ENCODE measurements at places on chromosomes 16 and 17.

- no peak for DNase-seq
These were observed 132.7 kb upstream of the HSBP1 start for GRCh38 chr16:83674931-83675535.

DNA sequence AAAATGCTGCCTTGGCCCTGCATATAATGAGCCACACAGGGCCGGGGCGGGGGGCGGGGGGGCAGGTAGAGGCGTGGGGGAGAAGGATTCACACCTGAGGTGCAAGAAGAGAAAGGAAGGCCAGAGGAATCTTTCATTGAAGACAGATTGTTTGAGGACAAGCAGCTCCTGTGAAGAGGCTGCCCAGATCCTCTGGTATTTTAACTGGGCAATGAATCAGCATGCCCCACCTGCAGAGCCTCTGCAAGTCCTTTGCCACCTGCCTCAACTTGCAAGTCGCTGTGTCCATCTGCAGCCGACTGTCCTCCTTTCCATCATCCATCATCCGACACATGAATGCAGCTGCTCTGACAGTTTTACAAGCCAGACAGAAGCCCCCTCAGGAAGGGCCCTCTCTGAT lies 1.2 kb upstream of the SOST start:
- no peak for DNase-seq

DNA sequence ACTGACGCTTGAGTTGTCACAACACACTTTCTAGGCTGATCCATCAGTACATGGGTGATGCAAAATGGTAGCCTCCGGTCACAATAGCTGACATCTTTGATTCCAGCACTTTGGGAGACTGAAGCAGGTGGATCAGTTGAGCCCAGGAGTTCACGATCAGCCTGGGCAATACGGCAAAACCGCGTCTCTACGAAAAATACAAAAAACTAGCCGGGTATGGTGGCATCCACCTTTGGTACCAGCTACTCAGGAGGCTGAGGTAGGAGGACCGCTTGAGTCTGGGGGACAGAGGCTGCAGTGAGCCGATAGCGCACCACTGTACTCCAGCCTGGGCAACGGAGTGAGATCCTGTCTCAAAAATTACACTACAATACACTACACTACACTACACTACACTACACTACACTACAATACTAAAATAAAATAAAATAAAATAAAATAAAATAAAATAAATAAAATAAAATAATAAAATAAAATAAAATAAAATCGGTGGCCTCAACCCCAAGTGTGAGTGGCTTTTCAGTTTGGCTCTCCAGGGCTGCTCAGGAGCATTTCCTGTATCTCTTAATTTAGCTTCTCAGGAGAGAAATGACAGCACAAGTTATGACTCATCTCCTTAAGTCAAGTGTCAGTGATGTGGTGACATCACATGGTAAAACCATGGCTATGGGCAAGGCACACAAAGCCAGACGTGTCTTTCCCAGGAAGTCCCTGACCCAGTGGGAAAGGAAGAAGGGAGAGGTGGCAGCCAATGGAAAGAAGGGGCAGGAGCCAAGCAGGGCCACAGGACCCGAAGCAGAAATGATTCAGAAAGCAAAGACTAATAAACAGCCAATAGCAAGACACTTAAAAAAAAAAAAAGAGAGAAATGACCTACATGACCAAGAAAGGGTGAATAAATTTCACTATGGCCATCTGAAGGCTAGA lies 75.3 kb upstream of the TBC1D3K start:
- peak; percentile 41 for DNase-seq

DNA sequence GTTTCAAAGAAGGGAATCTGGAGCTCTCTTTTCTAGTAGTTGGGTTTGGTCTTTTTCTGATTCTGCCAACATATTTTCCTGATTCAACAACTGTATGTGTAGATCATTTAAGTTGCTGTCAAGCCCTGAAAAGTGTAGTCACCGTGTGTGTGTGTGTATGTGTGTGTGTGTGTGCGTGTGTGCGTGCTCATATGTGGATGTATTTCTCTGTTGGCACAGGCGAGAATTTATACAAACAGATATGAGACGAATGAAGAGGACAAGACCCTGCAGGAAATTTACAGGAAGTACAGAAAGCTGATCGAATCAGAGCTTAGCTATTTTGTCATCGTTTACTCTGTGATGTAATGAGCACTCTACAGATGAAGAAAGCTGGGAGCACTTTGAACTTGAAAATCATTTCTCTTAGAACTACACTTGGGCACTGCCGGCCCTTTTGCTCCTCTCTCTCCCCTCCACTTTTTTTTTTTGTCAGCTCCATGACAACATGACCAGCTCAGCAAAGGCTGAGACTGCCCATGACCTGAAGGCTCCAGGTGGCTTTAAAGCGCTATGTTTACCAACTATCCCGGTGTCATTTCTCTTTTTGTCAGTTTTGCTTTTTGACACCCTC lies 11.2 kb downstream of the FBXO39 start:
- no peak for DNase-seq

DNA sequence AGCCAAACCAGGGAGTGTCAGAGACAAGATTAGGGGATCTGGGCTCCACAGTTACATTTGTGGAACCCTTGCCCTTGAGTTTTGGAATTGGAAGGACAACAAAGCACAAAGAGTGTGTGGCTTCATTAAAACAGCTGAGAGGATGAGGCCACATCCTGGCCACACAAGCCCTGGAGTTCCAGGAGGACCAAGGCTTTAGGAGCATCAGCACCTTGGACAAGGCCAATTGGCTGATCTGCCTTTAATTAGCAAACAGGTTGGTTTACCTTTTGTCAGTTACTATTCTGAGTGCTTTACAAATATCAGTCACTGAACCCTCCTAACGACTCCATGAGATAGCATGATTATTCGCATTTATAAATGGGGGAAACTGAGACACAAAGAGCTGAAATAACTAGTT lies 54.7 kb downstream of the SLC6A2 start:
- no peak for DNase-seq

Measured in GM03348 (cell line).